ENCODE measurements at places on chromosomes 5 and 9.

DNA sequence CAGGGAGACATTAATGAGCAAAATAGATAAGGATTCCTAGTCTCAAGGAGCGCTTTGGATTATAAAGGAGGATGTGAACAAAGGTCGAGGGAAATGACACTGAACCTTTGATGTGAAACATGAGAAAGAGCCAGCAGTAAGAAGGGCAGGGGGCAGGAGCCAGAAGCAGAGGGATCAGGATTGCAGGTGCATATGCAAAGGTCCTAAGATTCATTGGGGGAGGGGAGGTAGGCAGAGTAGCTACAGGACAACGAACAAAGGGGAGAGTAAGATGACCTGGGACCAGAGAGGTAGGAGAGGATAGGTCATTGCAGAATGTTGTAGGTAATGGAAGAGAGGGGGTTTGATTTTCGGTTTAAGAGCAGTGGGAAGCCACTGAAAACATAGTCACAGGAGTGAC lies 129.2 kb upstream of the TRPM3 start:
- no peak for DNase-seq

DNA sequence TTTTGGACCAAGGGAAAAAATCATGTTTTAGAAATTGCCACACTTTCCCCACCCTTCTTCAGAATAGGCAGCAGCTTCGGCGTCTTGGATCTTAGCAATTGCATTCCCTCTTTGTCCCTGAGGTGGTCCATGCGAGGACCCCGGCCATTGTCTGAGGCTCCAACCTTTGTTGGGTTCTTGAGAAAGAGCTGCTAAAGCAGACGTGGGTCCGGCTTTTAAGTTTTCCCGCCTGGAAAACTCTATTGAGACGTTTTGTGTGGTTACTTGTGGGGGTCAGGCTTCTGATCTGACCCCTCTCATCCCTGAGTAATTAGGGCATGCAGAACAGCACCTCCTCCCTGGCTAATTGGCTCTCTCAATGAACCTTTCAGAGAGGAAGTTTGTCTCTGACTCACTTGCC lies 509.6 kb upstream of the TNC start:
- no peak for DNase-seq

- no peak for DNase-seq
Measured at GRCh38 chr5:151742870-151743294, 15.5 kb downstream of the ATOX1 start.

GRCh38 chr5:160486573-160486972 lies 64.9 kb downstream of the PTTG1 start:
- no peak for DNase-seq

DNA sequence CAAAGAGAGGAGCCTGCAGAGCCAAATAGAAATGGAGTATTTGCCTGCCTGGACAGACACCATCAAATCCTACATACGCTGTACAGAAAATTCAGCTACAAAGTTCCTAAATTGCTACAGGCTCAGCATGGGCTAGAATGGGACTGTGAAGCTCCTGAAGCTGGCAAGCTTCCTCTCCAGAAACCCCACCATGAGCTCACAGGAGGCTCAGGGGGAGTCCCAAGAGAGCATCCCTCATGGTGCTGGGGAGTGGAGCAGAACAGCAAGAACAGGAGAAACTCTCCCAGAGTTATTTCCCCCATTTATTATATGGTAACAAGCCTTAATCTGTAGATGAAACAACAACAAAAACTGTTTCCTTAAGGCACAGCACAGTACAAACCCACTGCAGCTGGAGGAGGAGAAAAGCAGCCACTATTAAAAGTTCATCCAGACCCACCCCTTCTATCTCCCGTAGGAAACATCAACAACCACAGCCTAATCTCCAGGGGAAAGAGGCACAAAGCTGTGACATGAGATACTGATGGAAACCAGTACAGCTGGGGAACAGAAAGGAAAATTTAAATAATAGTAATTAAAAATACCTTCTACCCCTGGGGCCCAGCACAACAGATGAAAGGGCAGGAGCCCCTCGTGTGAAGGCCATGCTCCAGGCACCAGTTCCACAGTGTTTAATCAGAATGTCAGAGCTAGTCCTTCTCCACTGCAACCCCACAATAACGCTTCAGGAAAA lies 548.5 kb downstream of the MTRR start:
- DNase-seq = no peak

DNA sequence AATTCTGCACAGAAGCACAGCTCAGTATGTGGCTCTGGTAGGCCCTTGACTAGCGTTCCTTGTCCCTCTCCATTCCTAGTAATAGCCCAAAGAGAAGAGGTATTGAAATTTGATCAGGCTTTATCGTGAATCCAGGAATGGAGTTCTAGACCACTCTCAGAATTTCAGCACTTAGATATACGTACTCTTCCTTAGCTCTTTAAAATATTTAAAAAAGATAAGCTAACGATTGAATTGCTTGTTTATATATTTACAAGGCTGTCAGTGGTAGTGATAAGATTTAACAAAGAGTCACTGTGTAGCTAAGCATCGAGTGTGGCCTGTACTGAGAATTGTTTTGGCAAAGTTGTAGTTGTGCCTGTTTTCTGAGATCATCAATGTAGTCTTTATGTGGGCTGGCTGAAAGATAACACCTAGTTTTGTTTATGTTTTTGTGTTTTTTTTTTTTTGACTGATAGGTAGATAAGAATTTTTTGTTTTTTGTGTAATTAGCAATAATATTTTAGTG lies 2.5 kb downstream of the KIAA1958 start:
- no peak for DNase-seq

DNA sequence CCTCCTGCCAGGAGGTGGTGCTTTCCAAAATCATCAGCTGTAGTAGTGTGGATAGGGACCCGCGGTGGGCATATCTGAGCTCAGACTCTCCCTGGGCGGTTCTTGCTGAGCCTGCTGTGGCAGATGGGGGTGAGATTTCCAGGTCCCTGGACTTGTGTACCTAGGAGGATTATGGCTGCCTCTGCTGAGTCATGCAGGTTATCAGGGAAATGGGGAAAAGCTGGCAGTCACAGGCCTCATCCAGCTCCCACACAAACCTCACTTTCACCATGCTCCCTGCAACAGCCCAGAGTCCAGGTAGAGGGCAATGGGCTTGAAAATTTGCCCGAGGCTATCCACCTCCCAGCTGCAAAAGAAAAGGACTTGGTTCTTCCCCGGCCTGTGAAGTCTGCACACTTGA lies 23.4 kb upstream of the MAMDC2 start:
- DNase-seq = no peak

DNA sequence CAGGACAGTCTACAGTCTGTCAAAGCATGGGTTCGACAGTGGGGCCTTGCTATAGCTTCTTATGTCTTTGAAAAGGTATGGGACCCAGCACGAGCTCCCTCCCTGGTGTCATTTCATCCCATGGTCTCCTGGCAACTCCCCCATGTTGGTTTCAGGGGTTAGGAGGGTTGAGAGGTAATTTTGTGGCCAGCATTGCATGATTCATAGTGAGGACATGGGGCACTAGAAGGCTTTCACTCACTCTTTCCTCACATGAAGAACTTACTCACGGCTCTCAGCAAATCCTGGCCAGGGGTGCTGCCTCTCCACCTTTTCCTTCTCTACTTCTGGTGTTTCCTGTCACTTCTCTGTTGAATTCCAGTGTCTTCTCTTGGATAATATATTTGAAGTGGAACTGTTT lies 134.7 kb upstream of the TNPO1 start:
- no peak for DNase-seq

GRCh38 chr5:160524827-160525226 lies 103.2 kb downstream of the PTTG1 start:
- DNase-seq = no peak

GRCh38 chr5:10445352-10445751 lies 3.7 kb downstream of the ROPN1L start:
- DNase-seq = no peak

GRCh38 chr5:50864466-50864865 lies 198.0 kb downstream of the PARP8 start:
- DNase-seq = no peak

DNA sequence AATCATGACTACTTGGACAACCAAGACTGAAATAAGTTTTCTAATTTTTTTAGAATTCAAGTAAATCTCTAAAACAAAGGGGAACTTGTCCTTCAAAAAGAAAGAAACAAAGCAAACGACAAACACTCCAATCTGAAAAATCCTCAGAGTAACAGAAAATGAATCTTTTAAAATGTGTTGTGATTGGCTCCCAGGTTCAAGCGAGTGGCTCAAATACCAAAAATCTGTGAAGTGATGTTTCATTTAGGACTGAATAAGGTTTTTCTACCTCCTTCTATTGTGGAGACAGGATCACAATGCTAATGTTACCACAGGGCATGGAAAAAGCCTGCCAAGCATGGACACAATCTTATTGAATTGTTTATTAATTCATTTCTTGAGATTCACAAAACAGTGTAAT lies 415.7 kb downstream of the RAB3C start:
- no peak for DNase-seq

DNA sequence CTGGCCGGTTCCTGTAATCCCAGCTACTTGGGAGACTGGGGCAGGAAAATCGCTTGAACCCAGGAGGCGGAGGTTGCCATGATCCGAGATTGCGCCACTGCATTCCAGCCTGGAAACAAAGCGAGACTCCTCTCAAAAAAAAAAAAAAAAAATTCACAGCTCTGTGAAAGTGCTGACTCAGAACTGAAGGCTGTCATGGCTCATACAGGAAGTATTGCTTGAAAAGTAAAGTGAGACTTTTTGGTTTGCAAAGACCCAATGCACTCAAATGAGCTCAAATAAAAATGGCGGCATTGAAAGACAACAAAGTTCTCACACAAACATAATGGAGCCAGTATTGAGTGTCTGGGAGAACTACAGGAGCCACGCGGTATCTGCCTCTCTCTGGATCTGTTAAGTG lies 202.1 kb downstream of the FBXL7 start:
- no peak for DNase-seq

DNA sequence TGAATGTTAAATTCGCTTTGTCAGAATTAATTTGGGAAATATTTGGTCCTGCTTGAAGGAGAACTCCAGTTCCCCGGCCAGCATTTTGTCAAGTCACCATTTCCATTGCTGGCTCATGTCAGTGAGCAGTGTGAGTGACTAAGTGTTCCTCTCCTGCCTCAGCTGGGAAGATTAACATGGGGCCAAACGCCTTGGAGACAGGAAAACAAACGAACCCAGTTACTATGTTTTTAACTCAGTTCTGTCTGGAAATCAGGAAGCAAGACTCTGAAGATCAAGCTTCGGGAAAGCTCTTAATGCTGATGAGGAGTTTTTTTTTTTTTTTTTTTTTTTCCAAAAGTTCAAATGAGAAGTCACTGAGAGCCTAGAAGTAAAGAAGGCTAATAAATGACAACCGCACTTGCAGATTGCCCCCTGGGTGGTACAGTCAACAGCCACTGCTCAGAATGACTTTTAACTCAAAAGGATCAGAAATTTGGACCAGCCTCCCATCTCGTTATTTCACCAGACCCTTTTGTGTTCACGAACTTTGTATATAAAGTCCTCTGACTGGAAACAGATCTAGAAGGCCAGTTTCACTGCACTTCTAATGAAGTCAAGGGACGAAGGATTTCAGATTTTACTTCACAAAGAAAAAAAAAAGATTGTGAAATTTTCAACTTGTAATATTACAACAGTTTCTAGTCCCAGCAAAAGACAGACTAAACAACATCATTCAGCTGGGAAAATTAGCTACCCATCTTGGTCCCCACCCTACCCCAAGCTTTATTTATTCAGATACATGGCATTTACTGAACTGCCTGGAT lies 121.3 kb downstream of the LHFPL2 start:
- DNase-seq = no peak

DNA sequence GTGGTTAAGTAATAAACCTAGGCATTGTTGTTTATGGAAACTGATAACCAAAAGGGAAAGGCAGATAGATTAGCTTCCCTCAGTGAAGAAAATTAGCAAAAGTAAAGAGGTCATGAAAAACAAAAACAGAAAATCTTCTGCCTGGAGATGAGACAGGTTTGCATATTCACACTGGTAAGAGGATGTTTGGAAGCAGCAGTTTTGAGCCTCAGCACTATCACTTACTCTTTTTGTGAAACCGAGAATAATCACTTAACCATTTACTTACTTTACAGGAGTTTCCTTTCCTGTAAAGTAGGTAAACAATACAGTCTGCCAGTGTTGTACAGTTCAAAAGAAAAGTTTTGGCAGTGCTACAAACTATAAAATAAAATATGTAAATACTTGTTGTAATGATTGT lies 35.5 kb upstream of the EMB start:
- no peak for DNase-seq

DNA sequence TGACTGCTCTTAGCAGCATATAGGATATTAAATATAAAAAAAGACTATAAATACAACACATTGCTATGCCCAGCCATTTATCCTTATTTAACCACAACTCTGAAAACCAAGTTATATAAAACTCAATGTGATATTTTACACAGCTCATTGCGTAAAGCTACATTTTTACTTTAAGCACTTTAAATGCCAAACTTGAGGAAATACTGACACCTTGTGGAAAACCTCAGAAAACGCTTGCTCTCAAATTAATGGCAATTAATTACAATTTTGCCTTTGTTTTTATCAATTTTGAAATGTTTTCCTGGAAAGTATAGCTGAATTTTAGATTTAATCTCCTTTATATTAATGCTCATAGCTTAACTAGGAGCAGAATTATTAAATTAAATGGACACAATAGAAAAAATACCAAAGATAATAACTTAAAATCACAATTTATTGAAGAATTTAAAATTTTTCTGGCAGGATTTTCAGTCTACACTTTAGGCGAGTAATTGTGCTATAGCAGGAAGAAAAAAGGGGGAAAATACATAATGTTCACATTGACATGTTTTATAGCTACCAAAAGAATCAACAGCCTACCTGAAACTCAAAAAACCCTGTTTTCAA lies 25.2 kb upstream of the PLAC8L1 start:
- DNase-seq = no peak

- DNase-seq = no peak
Measured at GRCh38 chr5:134003817-134004625, 754 bp downstream of the VDAC1 start.

DNA sequence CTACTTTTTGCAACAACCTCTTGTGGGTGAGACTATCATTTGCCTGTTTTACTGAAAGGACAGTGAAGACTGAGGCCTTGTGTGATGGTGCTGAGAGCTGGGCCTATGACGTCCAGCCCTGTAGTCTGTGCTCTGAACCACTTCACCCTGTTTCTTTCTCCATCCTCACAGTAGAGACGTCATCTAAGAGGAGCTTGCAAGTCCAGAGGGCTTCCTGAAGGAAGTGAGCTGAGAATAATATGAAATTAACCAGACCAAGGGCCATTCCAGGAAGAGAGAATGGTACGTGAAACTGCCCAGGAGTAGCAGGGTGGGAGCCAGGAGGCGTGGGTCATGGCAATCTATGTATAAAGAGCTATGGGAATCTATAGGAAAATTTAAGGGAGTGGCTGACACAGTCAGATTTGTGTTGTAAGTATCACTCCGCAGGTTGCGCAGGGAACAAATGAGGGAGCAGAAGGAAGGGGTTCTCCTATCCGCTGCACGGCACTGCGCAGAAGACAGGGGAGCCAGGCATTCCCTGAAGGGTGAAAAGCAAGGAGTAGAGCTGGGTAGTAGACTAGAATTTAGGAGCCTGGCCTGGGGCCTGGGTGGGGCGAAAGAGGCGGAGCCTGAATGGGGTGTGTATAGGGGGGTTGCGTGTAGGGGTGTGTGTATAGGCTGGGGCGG lies 596 bp upstream of the FGFR4 start:
- DNase-seq = no peak

- no peak for DNase-seq
Measured at GRCh38 chr9:100999906-101000544, 28.5 kb upstream of the PLPPR1 start.

- no peak for DNase-seq
Measured at GRCh38 chr5:56833325-56833724, 18.0 kb downstream of the MAP3K1 start.

GRCh38 chr5:89268460-89268859 lies 385.5 kb upstream of the MEF2C start:
- DNase-seq = no peak

- DNase-seq = no peak
Measured at GRCh38 chr5:142003266-142003800, 9.5 kb downstream of the GNPDA1 start.

GRCh38 chr9:117145081-117145480 lies 269.8 kb downstream of the ASTN2 start:
- DNase-seq = no peak
